ENCODE measurements at places on chromosomes 5 and 9.
A peak's percentile ranks its signal among the peaks of the same experiment; 100 is the strongest.

- DNase-seq = no peak
These were observed 22.9 kb upstream of the AOPEP start for GRCh38 chr9:94703488-94704140.

GRCh38 chr9:35619800-35620158, 1.6 kb upstream of the CD72 start:
- DNase-seq = no peak

DNA sequence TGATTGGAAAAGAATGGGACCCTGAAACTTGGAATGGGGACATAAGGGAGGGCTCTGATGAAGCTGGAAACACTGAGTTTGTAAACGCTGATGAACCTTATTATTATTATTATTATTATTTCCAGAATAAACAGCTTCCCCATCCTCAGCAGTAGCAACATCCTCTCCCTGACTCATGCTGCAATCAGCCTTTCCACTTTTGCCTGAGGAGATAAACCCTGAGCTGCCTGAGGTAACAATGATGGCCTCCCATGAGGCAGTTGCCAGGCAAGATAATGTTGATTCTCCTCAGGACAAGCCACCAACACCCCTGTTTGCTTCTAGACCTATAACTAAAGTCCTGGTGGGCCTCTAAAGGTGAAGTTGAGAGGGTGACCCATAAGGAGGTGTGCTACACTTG, 139.2 kb upstream of the ATP10B start:
- no peak for DNase-seq

- no peak for DNase-seq
These were observed 64.3 kb upstream of the PTCH1 start for GRCh38 chr9:95580812-95581761.

DNA sequence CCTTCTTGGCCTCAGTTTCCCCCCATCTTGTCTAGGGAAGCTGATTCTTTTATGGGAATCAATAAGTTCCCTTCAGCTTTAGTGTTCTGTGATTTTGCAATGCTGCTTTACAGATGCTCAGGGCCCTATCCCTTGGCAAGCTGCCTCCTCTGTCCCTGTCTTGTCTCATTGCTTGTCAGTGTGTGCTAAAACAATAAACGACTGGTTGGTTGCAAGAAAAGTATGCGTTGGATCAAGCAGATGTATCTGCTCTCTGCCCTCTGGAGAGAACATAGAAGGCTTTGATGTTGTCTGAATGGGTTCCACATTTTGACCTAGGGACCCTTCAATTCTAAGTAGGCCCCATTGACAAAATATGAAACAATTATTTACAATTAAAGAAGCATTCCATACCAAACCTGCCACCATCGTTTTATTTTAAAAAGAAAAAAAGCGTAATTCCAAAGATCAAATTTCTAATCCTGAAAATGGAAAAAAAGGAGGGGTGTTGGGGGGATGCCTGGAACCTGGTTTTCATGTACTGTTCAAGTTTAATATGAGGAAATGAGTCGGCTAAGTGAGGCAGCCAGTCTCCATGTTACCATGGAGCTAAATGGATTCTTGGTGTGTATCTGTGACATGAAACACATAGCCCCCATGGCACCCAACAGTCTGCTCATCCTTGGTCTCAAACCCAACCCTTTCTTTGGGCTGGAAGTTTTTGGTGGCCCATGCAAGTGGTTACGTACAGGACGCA, 31.2 kb upstream of the TARS1 start:
- DNase-seq = no peak

- no peak for DNase-seq
These were observed 39.0 kb downstream of the ITK start for GRCh38 chr5:157219491-157220271.

DNA sequence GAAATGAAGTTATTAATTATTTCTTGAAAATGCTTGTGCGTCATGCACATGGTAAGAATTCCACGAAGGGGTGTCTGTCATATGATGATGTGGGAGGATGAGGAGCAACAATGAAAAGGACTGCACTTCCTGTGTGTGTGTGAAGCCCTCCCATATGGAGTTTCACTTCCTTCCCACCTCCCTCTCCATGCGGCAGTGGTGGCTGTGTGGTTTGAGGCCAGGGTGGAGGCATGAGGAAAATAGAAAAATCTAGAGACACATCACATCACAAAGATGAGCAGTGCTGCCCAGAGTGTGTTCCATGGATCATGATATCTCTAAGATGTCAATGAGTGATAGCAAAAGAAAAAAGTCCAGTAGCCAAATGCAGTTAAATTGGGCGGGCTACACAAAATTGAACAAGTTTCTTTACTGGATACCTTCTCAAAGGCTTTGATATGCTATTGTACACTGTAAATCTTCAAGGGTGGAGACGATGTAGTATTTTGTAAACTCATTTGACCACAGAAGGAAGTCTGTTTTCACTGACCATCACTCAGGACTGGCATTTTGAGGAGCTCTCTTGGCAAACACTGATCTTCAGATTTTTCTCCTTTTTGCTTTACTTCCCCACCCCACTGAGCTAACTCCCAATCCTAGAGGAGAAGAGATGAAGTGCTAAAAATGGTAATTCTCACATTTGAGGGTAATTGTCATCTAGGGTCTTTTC, 55.7 kb upstream of the EQTN start:
- peak; percentile 11 for DNase-seq

DNA sequence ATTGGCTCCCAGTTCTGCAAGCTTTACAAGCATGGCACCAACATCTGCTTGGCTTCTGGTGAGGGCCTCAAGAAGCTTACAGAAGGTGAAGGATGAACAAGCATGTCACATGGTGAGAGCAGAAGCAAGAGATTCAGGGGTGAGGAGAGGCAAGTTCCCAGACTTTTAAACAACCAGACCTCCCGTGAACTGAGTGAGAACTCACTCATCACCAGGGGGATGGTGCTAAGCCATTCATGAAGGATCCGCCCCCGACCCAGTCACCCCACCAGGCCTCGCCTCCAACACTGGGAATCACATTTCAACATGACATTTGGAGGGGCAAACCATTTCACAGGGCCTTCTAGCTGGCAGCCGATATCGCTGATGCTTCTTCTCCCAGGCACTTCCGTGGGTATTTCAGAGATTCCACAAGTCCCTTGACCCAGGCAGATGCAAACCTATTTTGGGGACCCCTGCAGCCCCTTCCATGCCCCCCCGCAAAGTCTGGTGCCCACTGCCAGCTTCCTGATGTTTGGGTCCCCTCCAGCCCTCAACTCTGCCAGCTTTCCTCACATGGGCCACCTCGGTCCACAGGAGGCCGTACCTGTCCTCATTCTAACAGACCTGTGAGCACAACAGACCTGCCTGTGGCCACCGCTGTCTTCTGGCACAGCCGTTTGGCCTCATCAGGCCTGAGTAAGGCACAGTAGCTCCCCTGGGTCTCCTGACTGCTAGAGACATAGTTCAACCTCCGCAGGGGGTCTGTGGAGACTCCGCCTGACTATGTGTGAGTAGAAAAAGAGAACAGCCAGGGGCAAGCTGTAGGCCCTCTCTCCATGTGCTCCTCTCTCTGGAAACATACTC, 60.7 kb upstream of the ANGPTL2 start:
- DNase-seq = no peak

DNA sequence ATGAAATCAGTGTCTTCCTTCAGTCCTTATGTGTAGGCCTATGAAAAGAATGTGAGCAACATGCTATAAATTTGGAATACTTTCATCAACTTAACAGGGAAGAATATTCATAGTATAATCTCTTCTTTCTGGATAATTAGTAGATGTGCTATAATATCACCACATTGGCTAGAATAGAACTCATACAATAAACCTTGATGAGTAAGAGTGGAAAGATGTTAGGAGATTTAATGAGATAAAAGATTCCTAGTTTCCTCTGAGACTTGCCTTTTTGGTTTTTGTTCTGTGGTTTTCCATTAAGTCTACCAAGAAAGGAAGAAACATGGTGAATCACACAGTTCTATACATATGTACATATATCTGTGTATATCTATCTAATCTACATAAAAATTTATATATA, 301.8 kb upstream of the PRR16 start:
- DNase-seq = no peak

GRCh38 chr5:140041099-140041491, 2.0 kb downstream of the NRG2 start:
- DNase-seq = no peak

DNA sequence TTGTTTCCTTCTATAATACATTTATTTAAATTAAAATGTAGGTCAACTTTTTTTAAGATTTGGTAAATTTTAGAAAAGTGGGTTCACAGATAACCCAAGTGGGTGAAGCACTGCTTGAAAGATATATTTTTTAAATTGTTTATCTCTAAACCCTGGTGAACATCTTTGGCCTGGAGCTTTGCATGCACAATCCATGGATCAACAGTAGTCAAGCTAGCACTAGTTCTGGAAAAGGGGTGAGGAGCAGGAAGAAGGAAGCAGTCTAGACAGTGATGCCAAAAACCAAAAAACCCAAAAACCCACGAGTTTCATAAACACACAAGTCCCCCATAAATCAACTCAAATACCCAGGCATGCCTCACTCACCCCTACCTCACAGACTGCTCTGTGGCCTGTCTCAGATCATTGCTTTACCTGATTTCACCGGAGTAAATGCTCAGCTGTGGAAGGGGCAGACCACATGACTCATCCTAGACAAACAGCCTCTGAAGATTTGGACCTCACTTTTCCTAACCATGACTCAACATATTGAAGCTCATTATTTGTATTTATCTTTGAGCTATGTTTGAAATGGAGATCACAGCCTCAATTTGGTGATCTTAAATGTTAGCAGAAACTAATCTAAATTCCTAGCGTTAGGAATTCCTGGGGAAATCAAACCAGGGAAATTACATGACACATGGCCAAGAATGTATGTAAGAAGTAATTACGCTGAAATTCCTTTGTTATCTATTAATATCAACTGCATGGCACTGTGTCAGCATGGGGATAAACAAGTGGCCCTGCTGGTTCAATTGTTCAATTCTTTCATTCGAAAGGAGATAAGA, 149.6 kb downstream of the ZNF608 start:
- no peak for DNase-seq

DNA sequence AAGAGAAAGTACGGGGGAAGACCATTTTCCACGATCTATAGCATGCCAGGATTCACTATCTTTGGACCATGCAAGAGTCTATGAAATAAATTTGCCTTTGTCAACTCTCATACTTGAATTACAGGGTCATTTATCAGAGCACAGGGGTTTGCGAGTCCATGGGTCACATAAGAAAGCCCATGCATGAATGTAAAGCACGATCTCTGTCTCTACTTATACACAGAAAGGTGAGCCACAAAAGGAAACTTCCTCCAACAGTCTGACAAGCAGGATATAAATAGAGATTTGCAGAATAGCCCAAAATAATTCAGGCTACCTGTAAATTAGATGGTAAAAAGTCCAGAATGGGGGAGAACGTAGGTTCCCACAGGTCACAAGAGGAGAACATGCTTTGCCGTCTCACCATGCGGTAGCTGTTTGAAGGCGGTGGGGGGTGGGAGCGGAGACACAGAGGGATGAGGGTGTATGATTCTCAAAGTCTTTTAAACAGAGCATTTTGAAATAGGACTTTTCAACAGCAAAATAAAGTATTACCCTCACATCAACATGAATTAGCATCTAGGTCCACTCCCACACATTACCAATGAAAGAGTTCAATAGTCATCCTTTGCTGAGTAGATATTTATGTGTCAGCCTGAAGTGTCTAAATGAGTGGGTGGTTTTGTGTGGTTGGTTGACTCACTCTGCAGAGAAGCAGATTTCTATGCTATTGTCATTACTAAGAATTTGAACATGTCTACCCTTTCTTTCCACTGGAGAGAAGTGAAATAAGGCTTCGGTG, 279.7 kb downstream of the EBF1 start:
- DNase-seq = no peak

DNA sequence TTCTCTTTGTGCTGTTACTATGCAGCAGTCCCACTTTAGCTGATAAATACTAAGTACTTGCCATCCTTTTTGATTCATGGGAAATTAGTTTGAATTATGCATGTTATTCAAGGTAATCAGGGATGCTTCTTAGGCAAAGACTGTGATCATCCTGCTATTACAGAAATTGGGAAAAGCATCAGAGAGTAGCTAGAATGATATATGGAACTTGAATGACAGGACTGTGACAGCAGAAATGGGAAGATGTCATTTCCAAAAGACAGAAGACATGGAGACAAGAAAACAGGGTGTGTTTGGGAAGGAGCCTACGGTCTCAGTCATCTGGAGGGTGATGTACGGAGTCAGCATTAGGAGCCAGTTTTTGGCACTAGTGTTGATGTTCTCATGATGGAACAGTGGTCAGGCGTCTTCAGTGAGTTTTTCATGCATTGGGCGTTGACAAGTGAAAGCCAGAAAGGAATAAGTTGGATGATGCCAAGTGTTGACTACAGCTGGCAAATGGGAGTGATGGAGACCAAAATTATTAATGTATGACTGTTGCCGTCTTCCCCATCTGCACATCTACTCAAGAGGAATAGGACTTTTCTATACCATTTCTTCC, 70.4 kb downstream of the TMEM167A start:
- no peak for DNase-seq

GRCh38 chr5:67366276-67366675, 169.7 kb upstream of the CD180 start:
- no peak for DNase-seq

- DNase-seq = no peak
These were observed 48.5 kb upstream of the HAND1 start for GRCh38 chr5:154526231-154527226.

- no peak for DNase-seq
These were observed 127.6 kb downstream of the GADD45G start for GRCh38 chr9:89732295-89732938.

GRCh38 chr5:55370291-55370925, 62.6 kb downstream of the MTREX start:
- no peak for DNase-seq

DNA sequence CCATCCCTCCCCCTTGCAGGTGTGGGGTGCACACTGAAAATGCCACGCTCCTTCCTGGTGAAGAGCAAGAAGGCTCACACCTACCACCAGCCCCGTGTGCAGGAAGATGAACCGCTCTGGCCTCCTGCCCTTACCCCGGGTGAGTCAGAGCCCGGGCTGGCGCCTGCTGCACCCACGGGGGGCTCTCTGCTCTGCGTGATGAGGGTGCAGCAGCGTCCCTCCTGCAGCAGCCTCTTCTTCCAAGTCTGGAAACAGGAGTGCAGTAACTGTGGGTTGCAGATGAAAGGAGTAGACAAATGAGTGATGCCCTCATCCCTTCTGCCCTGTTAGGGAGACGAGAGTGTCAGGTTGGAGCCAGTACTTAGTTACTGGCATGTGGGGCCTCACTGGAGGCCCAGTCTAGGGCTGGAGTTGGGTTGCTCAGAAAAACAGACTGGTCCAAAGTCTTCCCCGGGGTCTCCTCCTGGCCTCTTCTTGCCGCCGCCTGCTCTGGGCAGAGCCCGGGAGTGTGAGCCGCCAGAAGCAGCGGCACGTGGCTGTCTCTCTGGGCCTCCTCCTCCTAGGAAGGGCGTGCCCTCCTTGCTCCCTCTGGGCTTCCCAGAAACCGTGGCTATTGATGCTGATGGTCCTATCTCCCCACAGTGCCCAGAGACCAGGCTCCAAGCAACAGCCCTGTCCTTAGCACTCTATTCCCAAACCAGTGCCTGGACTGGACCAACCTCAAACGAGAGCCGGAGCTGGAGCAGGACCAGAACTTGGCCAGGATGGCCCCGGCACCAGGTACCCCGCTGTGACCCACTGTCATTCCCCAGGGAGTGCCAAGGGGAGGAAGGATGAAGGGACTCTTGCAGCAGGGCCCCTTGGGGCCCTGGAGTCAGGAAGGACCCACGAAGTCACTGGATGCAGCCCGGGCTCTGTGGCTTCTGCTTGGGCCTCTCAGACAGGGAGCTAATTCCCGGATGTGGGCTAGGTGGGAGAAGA, 8.4 kb downstream of the GFI1B start:
- no peak for DNase-seq

- no peak for DNase-seq
These were observed 36.1 kb upstream of the DENND1A start for GRCh38 chr9:123965801-123966686.

GRCh38 chr5:68533051-68533450, 317.5 kb downstream of the PIK3R1 start:
- DNase-seq = no peak
